ENCODE measurements at places on chromosomes 2 and 18.

GRCh38 chr2:108960006-108960405, 29.0 kb downstream of the EDAR start:
- DNase-seq: no peak

GRCh38 chr2:9717886-9718451, 87.2 kb upstream of the YWHAQ start:
- no peak for DNase-seq

- no peak for DNase-seq
These were observed 23.0 kb upstream of the SMAD2 start for GRCh38 chr18:47953471-47953931.

GRCh38 chr2:157872791-157873190, 3.3 kb downstream of the ACVR1 start:
- no peak for DNase-seq

DNA sequence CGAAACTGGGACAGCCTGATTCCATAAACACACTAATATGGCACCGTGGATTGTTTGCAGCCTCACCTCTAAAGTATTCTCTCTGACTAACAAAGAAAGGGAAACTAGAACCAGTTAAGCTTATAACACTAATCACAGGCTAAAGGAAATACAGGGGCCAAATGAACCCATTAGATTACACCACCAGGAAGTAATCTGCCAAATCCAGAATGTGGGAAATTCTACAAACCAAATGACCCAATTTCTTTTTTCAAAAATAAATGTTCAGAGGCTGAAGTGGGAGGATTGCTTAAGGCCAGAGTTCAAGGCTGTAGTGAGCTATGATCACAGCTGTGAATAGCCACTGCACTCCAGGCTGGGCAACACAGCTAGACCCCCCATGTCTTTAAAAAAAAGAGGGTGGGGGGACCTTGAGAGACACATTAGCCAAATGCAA, 1.5 kb upstream of the MPPE1 start:
- no peak for DNase-seq

DNA sequence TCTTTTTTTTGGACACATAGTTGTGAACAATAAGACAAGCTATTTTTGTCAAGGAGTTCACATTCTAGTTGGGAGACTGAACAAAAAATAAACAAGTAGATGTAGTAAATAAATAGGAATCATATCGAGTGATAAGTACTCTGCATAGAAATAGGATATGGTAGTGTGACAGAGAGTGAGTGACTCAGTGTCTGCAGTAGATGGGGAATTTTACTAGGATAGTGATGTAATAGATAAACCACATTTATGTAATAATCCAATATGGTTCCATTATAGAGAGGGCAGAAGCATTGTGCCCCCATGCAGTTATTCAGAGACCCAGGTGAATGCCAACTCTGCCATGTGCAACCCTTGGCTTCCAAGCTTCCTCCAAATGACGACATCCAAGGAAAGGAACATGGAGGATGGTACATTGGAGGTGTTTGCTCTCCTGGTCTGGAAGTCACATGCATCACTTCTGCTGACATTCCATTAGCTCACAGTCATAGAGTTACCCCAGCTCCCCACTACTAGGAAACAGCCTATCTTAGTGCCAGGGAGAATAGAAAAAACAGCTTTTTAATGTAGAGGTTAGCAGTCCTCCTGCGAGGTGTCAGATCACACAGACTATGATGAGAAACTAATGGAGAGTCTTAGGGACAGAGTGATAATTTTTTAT, 595.4 kb downstream of the NYAP2 start:
- no peak for DNase-seq

DNA sequence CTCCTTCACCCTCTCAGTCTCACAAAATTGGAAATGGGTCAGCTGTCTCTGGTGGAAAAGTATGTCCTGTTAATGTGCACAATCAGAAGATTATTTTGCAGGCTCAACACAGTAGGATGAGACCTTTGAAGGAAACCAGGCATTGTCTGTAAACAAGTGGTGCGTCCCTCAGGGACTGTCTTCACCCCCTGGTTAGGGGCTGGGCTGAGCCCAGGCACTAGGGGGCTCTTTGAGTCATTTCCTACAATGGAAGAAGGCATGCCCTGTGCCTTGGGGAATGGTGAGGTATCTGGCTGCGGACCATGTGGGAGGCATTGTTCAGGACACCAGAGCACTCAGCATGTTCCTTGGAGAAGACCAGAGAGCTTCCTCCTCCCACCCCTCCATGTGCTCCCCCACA, 26.8 kb downstream of the PKDCC start:
- DNase-seq: no peak

DNA sequence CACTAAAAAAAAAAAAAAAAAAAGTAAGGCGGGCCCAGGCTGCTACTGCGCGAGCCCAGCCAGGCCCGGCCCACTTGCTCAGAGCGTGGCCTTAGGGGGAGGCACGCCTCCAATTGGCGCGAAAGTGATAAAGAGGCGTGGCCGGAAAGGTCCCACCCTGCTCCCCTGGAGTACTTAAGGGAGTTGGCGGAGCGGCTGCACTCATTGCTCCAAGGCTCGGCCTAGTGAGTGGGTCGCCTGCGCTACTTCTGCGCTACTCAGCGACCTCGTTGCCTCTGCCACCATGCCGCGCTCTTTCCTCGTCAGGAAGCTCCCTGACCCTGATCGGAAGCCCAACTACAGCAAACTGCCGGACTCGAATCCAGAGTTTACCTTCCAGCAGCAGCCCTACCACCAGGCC, 36.9 kb downstream of the UNC80 start:
- no peak for DNase-seq

GRCh38 chr2:205117125-205117524, 565.2 kb upstream of the NRP2 start:
- DNase-seq: no peak

DNA sequence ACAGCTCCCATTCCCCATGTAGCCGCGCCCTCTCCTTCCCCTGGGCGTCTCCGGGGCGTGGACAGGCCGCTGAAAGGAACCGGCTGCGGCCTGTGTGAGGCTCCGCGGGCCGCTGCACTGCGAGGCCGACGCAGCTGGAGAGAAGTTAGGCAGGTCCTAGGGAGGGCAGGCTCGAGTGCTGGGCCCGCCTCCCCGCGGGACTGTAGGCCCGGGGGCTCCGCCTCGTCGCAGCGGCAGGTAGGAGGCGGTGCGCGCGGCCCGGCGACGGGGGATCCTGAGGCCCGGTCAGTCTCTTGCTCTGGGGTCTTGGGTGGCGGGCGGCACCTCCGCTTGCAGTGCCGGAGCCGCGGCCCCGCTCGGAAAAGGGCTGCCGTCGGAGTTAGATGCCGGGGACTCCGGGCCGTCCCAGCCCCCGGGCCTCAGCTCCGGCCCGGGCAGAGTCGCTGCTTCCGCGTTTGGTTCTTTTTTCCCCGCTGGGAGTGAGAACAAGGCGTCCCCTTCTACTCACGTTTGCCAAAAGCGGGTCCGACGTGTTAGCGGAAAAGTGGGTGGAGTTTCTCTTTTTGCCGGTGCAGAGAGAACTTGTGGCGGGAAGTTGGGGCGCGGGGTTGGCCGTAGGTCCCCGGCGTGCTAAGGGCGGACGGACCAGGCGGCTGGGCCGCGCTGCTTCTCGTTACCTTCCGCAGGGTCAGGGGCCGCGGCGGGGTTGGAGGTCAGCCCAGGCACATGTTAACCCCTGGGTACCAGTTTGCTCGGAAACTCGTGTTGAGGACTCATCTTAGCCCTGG, at the start of gene VRK2:
Gene VRK2 (plus strand): TSS at position 222 of the 788 bp plus-strand sequence. CDS start 2,026 bp downstream, outside the sequence.
- DNase-seq: peak; percentile 84

DNA sequence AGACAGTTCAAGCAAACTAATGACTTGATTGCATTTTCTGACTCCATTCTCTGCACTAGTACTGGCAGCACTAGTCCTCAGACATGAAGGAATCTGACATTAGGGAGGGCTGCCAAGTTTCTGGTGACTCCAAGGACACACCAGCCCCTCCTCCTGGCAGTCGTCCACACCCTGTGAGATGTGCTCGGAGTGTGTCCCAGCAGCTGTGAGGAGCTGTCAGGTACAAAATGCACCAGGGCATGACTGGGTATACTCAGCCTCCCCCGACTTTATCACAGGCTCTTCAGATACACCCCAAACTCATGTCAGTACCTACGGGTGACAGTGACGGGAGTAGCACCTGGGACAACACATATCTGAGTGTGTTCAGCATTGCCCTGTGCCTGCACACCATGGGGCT, 43.1 kb downstream of the EDAR start:
- DNase-seq: no peak

GRCh38 chr2:88053296-88053695, 2.3 kb downstream of the KRCC1 start:
- no peak for DNase-seq

- no peak for DNase-seq
These were observed 323.9 kb upstream of the NRP2 start for GRCh38 chr2:205358351-205358815.

- DNase-seq: no peak
These were observed 19.7 kb downstream of the PKDCC start for GRCh38 chr2:42067521-42067920.

GRCh38 chr2:220078439-220078838, 451.0 kb downstream of the SLC4A3 start:
- DNase-seq: no peak

Data from NCI-H1105 treated with DMSO at 0.1 percent for 48 hours (cell line).